Fibroblast of lung (primary cell): ENCODE measurements at places on chromosomes 2 and 18. TPM values are rescaled to one million over a fixed set of nuclear protein-coding genes. Genes with fewer than 3 reads are reported as not detected.

SLC9A2 gene
- not detected in 2 replicates for total RNA-seq

DNA sequence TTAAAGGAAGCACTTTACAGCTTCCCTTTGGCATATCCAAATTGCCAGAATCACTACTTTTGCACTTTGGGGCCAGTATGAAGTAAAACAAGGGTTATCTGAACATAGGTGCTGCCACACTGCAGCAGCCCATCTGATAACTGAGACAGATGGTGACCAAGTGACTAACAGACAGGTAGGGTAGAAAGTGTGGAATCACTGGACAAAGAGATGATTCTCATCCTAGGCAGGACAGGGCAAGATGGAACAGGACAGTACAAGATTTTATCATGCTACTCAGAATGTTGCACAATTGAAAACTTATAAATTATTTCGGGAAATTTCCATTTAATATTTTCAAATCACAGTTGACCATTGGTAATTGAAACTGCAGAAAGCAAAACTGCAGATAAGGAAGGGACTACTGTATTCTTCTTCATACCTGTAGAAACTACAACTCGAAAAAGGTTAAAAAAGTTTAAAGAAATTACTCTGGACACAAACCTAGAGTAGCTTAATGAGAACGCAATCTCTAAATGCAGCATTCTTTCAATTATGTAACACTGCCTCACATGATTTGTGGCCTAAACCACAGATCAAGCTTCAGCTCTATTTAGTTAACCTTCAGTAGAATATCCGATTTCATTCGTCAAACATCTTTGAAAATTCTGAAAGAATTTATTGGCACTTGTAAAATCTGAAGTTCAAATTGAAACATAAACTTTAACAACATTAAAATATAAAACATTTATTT lies 31.4 kb downstream of the HEATR5B start:
- no peak for DNase-seq

DNA sequence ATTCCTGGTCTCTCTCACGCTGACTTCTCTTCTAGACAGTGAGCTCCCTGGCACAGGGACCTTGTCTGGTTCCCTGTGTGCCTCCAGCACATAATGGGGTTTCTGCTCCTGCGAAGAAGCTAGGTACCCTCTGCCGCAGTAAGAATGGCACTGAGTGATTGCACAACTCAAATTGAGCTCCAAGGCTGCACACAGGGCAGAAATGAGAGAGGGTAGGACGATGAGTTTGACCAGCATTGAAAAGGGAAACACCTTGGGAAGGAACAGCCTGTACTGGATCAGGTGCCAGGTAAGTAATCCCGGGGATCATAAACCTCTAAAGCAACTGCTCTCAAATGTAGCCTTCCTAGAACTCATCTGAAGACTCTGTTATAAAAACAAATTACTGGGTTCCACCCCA lies 21.0 kb upstream of the MSGN1 start:
- no peak for DNase-seq

- no peak for DNase-seq
These were observed 463.2 kb upstream of the ZEB2 start for GRCh38 chr2:144983107-144983506.

- DNase-seq: no peak
These were observed 364.1 kb downstream of the ARHGAP15 start for GRCh38 chr2:143493339-143493738.

GRCh38 chr18:3599195-3599594 lies 149.2 kb downstream of the TGIF1 start:
- no peak for DNase-seq

GRCh38 chr18:46152436-46152807 lies 48.2 kb downstream of the HAUS1 start:
- DNase-seq: peak; percentile 87

- no peak for DNase-seq
These were observed 100.1 kb downstream of the GALNT13 start for GRCh38 chr2:153971855-153972254.

GRCh38 chr18:41767960-41768359 lies 187.1 kb upstream of the PIK3C3 start:
- peak; percentile 28 for DNase-seq

- peak; percentile 84 for DNase-seq
These were observed 16.4 kb upstream of the THADA start for GRCh38 chr2:43611987-43612894.

CDH7 gene
- not detected in 2 replicates for total RNA-seq

RNU2-63P gene
- 46.0 and 268 TPM in 2 replicates for total RNA-seq

GRCh38 chr2:166081131-166081632 lies 46.6 kb downstream of the SCN1A start:
- DNase-seq: no peak

REL gene
- total RNA-seq: 2.3 and 2.8 TPM in 2 replicates

DNA sequence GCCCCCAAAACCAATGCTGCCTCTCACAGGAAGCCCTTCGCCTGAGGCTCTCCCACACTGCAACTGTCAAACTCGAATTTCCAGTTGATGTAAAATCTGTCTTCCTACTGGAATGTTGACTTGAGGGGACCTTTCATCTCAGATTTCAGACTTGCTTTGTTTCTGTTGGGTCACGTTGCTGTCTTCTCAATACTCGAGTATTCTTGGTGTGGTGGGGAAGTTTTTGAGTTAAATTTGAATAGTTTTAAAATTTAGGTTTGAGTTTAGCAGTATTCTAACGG lies 50.8 kb downstream of the AGAP1 start:
- DNase-seq: no peak

BMP10 gene
- not detected in 2 replicates for total RNA-seq

DNA sequence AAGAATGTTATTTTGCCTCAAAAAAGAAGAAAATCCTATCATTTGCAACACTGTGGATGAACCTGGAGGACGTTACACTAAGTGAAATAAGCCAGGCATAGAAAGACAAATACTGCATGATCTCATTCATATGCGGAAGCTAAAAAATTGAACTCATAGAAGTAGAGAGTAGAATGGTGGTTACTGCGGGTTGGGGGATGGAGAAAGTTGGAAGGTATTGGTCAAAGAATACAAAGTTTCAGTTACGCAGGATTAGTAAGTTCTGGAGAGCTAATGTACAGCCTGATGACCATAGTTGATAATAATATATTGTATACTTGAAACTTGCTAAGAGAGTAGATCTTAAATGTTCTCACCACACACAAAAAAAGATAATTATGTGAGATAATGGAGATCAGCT lies 5.0 kb upstream of the GALNT5 start:
- DNase-seq: no peak

DNA sequence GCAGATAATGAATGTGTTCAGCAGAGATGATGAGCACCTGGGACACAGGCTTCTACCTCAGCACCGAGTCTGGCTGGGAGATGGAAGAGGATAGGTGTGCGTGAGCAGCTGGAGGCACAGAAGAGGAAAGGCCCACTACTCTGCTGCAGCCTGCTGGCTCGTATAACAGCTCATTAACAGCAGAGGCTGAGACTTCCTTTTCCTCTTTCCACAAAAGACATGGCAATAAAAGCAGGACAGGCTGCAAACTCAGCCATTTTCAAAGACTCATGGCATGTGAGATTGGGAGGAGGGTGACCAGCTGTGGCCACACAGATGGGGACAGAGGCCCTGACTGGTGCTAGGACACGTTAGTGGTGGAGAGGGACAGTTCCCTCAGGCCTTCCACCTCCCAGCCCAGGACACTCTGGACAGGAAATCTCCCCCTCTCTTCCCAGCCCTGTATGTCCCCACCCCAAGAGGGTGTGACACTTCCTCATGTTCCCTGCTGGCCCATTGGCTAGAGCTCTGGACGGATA lies 60.3 kb downstream of the CACNB4 start:
- no peak for DNase-seq

DNA sequence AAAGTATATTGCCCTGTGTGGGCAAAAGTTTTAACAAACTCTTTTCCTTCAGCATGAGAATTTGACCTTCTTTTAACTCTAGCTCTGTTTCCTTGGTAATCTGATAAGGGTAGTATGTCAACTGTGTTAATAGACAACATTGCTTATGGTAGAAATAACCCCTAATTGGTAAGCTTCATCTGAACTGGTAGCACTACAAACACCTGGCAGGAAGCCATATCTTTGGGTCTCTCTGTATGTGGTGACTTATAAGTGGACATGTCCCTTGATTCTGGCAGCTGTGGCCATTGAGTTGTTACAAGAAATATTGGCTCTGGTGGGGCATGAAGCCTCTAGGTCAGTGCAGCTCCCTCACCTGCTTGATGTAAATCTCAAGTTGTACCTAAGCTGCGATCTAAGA lies 46.9 kb downstream of the MBD5 start:
- DNase-seq: no peak

IER3IP1 gene
- 26.2 and 47.9 TPM in 2 replicates for total RNA-seq

HOXD10 gene
- not detected in 2 replicates for total RNA-seq

DNA sequence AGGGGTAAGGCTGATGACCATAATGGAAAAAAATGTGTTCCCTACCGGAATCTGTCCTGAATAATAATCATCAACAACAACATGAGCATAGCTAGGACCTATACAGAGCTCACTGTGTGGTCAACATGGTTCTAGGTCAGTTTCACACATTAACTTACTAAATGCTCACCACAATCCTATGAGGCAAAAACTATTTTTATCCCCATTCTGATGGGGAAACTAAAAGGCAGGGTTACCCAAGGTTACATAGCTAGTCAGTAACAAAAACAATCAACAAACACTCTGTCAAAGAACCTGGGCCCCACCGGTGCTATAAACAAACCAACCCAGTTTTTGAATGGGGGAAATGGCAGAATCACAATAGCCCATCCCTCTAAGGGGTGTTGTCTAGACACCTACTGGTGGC lies 40.1 kb downstream of the AOX1 start:
- peak; percentile 37 for DNase-seq

NPHP1 gene
- 5.0 and 5.6 TPM in 2 replicates for total RNA-seq

- DNase-seq: peak; percentile 64
These were observed 22.1 kb downstream of the B3GNT2 start for GRCh38 chr2:62217970-62218369.

DNA sequence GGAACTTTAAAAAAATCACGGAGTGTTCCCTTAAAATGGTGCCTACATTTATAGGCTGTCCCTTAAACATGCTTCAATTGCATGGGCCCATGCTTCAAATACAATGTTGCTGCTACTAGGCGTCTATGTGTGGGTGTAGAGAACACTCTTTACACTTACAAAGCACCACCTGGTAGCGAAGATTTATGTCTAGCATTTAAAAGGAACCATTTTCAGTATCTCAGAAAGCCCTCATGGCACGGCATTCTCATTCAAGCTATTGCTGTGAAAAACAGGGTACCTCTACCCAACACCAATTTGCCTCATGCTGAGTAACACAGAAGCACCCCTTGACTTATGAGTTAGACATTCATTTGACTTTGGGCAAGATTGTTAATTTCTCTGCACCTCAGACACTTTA lies 112.9 kb upstream of the CNTNAP5 start:
- no peak for DNase-seq
